Progenitor cell of endocrine pancreas (in vitro differentiated cells): ENCODE measurements at places on chromosomes 12 and 14.

GRCh38 chr12:67271976-67272375, 2.8 kb downstream of the CAND1 start:
- no peak for DNase-seq

DNA sequence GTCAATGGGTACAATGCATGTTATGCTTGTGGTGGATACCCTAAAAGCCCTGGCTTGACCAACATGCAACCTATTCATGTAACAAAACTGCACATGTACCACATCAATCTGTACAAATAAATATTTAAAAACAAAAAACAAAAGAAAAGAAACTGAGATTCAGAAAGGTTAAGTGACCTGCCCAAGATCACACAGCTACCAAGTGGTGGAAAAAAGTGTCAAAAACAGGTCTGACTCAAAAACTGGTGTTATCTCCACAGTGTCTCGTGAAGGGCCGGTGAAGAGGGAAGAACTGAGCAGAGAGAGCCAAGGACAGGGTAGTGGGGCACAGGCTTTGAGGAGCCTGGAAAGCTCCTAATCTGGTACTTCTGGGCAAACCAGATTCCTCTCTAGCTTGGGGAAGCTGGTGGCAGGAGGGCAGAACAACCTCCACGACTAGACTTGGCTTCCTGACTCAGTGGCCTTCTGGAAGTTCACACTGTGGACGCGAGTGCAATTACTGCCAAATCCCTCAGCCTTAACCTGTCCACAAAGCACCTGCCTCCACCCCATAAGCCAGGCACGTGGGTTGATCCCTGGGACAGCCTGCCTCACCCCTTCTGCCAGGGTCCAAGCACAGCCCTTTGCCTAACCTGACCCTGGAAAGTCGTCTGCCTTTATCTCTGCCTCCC, 15.6 kb downstream of the ZBTB39 start:
- no peak for DNase-seq

- no peak for DNase-seq
Observed at GRCh38 chr14:51507906-51508511, 143.7 kb upstream of the FRMD6 start.

GRCh38 chr12:130452546-130452945, 114.9 kb downstream of the PIWIL1 start:
- DNase-seq = no peak

- no peak for DNase-seq
Observed at GRCh38 chr14:20618271-20618749, 23.2 kb downstream of the OR6S1 start.

DNA sequence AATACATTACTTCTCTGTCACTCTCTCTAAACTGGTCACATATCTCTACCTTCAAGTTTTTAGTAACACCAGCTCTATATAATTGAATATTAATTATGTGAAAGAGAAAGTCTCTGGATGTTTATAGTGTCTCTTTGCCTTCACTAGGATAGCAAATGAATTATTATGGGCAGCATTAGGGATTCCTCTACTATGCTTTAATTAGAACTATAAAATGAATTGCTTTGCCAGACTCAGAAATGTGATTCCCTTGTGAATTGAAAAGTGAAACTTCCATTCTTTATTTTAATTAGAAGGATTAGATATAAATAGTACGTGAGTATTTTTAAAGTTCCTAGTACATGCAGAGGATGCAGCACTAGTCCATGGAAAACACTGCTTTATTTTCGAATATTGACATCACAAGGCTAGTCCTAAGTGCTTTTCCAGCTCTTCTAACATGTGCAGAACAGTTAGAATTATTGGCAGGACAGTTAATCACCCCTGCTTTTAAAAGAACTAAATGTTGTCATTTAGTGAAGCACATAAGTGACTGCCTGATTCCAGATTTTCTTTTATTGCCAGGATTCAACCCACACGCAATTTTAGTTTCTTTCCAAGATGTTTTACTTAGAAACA, 23.0 kb upstream of the REP15 start:
- DNase-seq = no peak
